Neural progenitor cell (in vitro differentiated cells): ENCODE measurements at places on chromosomes 13 and 19. TPM values are rescaled to one million over a fixed set of nuclear protein-coding genes. Genes with fewer than 3 reads are reported as not detected.

CLASRP gene
- 57.0 and 97.1 TPM in 2 replicates for total RNA-seq

OR7A5 gene
- total RNA-seq: not detected in 2 replicates

PCCA gene
- total RNA-seq: 36.6 and 60.6 TPM in 2 replicates

GRIK5 gene
- total RNA-seq: 5.8 and 19.4 TPM in 2 replicates

SLC46A3 gene
- total RNA-seq: 0.06 TPM in 1 of 2 replicates, not detected in the other

CGB2 gene
- 1.0 TPM in 1 of 2 replicates, not detected in the other for total RNA-seq

MRPS12 gene
- total RNA-seq: 9.2 and 23.9 TPM in 2 replicates

CYP2F1 gene
- not detected in 2 replicates for total RNA-seq
